Hematopoietic multipotent progenitor cell treated with erythropoietin and hydrocortisone succinate and interleukin-3 and kit ligand, for 4 days (in vitro differentiated cells): ENCODE measurements at places on chromosomes 5 and 9.
A peak's percentile ranks its signal among the peaks of the same experiment; 100 is the strongest.

GRCh38 chr5:175025077-175025476 lies 300.7 kb downstream of the MSX2 start:
- DNase-seq: no peak

DNA sequence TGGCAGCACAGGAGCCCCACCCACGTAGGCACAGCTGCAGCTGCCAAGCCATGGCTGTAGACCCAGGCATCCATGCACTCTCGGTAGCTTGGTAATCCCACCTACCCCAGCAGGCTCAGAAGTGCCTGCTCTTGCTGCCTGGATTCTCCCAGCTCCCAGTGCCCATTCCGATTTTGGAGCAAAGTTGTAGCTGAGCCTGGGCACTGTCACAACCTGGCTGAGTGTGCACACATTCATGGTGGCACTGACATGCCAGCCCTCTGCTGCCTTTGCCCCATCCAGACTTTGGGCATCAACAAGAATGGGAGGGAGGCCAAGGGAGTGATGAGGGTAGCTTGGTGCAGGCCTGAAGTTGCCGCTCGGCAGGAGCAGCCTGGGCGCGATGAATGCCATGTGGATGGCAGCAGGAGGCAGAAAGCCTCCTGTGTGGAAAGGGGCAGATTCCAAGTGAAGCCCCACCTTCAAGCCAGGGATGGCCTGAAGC lies 936.6 kb upstream of the PTPRD start:
- no peak for DNase-seq

DNA sequence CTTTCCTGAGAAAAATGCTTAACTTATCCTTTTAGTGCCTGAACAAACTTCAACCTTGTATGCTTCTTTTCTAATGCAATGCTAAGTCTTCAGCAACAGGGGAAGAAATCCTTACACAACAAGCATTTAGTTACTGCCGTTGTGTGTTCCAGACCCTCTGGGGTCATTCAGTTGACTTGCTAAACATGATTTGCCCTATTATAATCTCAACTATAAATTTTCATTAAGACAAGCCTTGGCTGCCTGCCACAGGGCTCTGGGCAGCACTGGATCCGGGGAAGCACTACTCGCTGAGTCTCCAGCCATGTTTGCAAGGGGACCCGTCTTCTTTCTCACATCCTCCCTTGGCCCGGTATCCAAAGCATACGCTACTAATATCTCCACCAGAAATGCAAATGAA lies 58.1 kb downstream of the PTCH1 start:
- no peak for DNase-seq

- peak; percentile 23 for DNase-seq
These were observed 45.2 kb upstream of the NOTCH1 start for GRCh38 chr9:136590821-136591752.
